GM04504 (cell line): ENCODE measurements at places on chromosomes 5 and 9.

GRCh38 chr5:147450606-147451005, 59.3 kb downstream of the DPYSL3 start:
- DNase-seq, result no peak

DNA sequence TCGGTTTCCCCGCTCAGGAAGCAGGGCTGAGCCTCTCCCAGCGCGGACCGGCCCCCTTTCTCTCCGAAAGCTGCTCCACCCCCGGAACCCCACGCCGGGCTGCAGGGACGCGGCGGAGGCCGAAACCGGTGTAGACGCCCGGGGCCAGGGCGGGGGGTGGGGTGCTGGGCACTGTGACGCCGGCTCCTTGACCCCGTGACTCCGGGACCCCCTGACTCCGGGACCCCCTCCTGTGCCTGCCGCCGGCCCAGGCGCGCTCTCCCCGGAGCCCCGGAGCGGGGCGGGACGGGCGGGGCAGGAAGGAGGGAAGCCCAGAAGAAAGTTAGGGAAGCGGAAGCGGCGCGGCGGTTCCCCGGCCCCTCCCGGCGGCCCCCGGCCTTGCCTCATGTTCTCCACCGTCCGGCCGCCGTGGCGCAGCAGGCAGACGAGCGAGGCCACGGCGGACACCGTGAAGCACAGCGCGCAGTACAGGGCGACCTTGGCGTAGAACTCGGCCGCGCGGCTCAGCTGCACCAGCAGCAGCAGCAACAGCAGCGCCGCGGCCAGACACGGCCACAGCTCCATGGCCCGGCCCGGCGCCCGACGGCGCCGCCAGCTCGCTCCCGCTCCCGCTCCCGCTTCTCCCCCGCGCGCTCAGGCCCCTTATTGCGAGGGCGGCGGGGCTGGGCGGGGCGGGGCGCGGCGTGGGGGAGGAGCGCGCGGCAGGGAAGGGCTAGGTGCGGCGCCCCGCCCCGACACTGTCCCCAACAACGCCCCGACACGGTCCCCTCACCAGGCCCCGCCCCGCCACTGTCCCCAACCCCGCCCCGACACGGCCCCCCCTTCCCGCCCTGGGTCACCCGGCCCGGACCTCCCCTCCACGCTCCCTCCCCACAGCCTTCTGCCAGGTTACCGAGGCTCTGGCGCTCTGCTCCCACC, at the start of gene AGPAT2:
TSS of gene AGPAT2 (minus strand) at position 664 of the 918 bp plus-strand sequence. CDS start at position 564, 100 bp downstream.
- no peak for DNase-seq

DNA sequence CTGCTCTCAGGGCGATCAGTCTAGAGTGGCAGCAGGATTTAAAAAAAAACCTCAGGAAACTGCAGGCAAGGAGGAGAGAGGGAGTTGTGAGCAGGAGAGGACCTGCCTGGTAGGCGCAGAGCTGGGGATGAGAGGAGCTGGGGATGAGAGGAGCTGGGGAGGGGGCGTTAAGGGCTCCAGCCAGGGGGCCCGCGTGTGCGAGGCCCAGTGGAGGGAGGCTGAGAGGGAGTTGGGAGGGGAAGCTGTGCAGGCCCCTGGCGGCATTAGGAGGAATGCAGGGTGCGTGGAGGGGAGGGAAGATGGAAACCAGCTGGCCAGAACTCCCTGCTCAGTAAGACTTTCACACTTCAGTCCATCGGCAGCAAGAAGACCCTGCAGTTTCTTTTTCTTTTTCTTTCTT, 45.2 kb upstream of the HMCN2 start:
- no peak for DNase-seq

DNA sequence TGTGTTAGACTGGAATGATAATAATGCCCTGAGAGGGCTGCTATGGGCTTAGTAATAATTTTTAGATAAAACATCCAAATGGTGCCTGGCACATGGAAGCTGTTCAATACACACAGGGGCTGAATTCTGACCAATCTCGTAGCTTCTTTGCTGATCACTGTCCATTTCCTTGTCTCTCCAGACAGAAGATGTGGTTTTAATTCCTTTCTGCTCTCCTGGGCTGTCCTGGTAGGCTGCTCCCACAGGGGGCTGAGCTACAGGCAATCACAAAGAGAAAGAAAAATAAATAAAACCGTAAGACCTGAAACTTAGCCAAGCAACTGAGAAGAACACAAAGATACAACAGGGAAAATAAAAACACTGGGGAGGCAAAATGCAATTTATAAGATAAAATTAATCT, 136.5 kb downstream of the CDK5RAP2 start:
- no peak for DNase-seq
